AG09309 (cell line): ENCODE measurements at places on chromosomes 7 and 10.

GRCh38 chr7:88281749-88282148, 24.9 kb downstream of the STEAP4 start:
- no peak for DNase-seq

GRCh38 chr10:58137813-58138212, 129.9 kb downstream of the IPMK start:
- no peak for DNase-seq

- DNase-seq, result no peak
These were observed 122.7 kb upstream of the TMEM229A start for GRCh38 chr7:124155432-124156022.

DNA sequence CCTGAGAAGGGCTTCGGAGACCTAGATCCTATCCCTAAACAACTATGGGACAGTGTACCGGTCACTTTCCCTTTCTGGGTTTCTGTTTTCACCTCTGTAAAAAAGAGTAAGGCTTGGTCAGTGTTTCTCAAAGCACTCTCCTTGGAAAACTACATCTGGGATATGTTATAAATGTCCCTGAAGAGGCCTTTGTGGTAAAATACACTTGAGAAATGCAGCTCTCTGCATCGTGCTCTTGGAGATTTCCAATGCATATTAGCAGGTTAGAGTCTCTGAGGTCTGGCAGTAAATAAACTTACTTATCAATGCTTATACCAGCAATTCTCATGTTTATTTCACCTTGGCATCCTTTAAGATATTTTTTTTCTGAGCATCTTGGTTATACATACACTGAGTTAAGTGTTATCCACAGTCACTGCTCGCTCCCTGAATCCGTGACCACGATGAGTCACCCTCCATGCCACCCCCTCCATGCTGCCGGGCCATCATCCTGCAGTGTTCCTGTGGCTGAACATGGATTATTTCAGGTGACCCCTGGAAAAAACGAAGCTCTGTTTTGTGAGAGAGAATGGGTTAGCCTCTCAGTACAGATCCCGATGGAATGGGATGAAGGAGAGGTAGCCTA, 3.3 kb upstream of the TBXAS1 start:
- no peak for DNase-seq

- DNase-seq, result no peak
These were observed 93.8 kb downstream of the PARD3 start for GRCh38 chr10:34721208-34721840.

DNA sequence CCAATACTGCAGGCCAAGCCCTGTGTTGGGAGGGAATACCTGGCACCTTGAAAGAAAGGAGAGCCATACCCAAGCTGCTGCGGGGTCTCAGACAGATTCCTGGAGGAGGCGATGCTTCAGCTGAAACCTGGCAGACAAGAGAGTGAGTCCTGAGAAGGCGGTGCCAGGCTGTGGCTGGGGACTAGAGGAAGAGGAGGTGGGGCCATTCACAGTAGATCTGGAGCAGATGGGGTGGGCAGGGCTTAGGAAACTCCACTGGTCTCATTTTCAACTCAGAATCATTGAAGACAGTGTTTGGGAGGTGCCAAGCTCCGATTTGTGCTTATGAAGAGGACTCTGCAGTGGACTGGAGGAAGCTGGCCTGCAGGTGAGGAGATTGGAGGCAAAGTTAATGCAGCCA, 236.3 kb upstream of the MKI67 start:
- DNase-seq, result no peak

DNA sequence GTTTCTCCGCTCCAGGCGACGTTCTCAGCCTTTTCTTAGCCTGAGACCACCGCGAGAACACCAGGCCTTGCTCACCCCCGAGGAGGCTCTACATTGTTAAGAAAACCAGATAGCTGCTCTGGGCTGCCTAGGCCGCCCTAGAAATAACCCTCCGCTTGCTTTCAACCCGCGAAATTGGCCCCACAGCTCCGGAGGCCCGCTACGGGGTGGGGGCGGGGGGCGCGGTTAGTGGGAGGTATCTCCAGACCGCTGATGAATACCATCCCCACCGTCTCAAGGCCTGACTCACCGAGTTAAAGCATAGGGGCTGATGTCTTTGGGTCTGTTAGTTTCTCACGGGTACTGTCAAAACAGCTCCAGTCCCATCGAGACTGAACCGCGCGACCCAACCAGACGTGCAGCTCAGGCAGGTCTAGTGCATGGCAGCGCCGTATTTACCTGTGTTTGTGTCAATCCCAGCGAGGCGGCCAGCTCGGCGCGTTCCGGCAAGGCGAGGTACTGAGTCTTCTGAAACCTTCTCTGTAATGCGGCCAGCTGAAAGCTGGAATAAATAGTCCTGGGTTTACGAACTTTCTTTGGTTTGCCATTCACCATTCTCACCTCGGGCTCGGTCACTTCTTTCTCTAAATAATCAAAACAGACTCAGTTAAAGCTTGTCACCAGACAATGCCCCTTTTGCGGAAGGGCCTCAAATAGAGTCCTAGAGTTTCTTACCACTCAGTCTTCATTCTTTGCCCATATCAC, 2.7 kb downstream of the DLX5 start:
- no peak for DNase-seq

DNA sequence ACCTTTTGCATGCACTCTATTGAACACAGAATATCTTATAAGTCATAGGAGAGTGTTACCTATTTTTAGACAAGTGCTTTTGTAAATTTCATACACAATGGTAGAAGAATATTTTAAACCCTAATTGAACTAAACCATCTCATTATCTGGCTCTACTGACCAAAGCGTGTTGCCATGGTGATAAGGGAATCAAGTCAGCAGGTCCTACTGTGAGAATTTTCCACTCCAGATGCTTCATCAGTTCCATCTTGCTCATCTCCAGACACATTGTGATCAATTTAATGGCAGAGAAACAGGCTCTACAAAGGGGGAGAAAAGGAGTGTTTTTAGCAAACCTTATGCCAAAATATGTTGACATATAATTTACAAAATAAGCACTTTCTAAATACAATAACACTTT, 621.9 kb upstream of the GHITM start:
- no peak for DNase-seq

- no peak for DNase-seq
These were observed 67.0 kb upstream of the CFAP46 start for GRCh38 chr10:133009218-133009950.

GRCh38 chr7:5997210-5997808, 11.5 kb downstream of the PMS2 start:
- no peak for DNase-seq

GRCh38 chr10:21497177-21497807, 28.2 kb downstream of the SKIDA1 start:
- no peak for DNase-seq

GRCh38 chr7:101586078-101586905, 42.8 kb downstream of the MYL10 start:
- no peak for DNase-seq

- DNase-seq, result no peak
These were observed 43.1 kb upstream of the KLHL7 start for GRCh38 chr7:23062452-23062851.

DNA sequence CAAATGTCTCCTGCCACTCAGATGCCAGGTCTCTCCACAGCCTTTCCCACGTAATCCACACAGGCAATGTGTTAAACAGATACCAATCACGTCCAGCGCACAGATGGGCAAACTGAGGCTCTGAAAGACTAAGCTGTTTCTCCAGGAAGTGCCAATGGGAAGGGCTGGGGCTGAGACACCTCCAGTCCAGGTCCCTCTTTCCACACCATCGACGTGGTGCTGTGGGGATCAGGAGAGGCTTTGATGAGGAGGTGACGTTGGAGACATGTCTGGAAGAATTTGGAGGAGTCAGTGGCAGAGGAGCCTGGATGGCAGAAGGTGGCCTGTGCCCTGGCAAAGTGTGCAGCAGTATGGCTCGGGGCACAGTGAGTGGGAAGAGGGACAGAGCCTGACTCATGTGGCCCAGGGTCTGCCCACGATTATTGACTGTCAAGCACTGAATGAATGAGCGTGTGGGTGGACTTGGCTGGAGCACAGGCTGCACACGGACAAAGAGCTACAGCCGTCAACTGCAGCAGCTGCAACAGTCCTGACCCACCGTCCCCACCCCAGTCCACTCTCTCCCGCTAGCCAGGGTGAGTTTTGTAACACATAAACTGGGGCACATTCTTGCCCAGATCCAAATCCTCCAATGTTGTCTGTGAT, 40.8 kb upstream of the HSPA12A start:
- no peak for DNase-seq

DNA sequence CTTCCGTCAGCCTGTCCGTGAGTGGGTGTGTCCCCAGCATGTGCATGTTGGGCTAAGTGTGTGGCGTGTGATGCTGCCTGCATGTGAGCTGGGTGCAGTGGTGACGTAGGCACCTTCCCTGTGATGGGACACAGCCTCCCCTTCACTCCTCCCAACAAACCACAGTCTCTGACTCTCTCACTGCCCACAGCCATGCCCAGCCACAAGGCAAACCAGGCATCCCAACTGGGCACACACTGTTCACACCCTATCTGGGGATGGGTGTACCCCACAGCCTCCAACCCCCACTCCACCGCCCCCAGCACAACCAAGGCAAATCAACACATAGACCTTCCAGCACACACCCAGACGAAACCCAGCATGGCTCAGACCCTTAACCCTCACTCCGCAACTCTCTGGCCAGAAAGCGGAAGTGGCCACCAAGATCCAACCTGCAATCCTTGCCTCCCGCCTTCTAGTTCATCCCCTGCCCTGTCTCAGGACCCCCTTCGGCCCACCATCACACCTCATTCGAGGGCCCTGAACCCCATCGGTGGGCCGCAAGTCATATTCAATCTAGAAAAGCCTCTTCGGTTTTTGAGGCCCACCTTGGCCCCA, 10.4 kb downstream of the PSD start:
- no peak for DNase-seq

DNA sequence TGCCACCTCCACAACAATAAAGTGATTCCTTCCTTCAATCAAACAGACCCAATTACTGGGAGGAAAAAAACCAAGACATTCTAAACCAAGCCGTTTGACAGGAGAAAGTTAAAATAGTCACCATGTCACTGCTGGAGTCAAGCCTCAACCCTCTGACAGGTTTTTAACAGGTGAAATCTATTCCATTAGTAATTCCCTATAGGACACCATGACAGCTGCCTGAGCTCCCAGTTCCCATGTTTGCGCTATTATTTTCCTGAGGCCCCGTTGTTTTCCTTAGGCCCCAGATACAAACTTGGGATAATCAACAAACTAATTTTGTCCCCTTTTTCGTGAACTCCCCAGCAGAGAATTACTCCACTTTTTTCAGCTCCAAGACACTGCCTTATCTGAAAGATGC, 113.9 kb downstream of the ARL5B start:
- DNase-seq, result no peak

DNA sequence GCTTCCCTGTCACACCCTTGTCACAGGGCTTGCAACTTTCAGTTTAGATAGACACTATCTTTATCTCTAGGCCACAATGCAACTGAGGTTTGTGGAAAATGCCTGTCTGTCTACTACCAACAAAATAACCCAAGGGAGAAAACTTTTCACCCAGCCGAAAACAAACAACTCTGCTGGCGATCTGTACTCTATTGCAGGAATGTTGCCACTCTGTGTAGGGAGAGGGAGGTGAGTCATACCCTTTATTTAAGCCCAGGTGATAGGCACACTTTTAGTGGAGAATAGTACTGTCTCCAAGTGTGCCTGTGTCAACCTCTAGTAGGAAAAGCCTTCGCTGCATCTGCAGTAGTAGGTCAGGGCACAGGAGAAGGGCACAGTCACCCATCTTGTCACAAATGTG, 108.3 kb downstream of the SLC25A40 start:
- no peak for DNase-seq

DNA sequence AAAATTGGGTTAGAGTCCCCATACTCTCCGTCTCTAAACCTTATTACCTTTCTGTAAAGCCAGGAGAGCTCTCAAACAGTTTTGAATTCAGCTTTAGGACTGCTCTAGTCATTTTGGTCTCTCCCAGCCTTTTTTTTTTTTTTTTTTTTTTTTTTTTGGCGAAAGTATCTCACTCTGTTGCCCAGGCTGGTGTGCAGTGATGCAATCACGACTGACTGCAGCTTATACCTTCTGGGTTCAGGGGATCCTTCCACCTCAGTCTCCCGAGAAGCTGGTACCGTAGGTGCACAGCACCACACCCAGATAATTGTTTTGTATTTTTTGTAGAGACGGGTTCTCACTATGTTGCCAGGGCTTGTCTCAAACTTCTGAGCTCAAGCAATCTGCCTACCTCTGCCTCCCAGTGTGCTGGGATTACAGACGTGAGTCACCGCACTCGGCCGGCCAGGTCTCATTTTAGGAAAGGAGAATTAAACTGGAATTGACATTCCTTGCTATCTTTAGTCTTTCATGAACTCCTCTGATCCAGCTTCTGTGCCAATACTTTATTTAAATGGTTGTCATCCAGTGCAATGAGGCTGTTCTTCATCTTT, 31.4 kb upstream of the RSU1 start:
- DNase-seq, result no peak

- DNase-seq, result no peak
These were observed 173.1 kb downstream of the PTPRN2 start for GRCh38 chr7:158414486-158414961.

- DNase-seq, result no peak
These were observed 229.6 kb downstream of the GALNT17 start for GRCh38 chr7:71361451-71362032.

DNA sequence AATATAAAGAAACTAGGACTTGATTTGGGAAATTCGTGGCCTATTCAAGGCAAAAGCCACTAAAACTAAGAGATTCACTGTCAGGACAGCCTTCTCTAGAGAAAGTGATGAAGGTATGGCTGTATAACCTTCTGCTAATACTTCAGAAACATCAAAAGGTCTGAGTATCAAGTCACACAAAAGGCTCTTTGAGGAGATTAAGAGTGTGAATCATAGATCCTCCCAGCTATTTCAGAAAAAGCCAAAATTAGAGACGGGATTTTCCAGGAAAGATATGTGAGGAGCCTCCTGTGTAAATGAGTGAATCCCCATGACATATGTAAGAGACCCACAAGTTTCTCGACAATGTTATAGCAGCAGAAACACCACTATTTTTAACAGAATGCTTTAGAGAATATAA, 56.2 kb downstream of the UBE3C start:
- DNase-seq, result no peak

DNA sequence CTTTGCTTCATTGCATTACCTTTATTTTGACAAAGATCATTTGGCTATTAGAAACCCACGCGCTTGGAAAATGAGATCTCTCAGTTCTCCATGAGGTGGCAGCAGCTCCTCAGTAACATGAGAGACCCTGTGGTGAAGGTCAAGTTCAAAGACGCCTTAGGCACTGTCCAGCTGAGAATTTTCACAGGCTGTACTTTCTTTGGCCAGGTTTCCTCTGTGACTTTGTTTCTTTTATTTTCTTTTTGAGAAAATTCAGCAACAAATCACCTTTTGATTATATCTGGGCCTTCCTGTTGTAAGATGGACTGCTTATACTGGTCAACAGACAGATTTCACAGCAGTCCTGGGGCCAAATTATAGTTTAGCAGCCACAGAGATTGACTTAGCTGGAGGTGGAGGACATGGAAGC, 54.5 kb downstream of the RAB18 start:
- DNase-seq, result peak; percentile 20

DNA sequence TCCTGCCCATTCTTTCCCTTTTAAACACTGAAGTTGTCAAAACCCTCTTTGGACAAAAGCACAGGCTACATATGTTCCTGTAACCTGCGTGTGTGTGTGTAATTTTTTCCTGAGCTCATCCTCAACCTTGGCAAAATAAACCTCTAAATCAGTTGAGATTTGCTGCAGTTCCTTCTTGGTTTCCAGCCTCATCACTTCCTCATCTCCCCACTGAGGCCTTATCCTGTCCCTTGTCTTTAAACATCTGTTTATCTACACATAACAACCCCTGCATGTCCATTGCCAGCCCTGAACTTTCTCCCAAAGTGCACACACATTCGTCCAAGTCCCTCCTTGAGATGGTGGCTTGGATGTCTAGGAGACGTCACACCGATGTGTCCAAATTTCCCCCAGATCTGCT, 35.5 kb downstream of the LYZL2 start:
- no peak for DNase-seq

GRCh38 chr7:100575206-100575631, 1.5 kb upstream of the SAP25 start:
- DNase-seq, result no peak
